ENCODE measurements at places on chromosomes 12 and 14.

DNA sequence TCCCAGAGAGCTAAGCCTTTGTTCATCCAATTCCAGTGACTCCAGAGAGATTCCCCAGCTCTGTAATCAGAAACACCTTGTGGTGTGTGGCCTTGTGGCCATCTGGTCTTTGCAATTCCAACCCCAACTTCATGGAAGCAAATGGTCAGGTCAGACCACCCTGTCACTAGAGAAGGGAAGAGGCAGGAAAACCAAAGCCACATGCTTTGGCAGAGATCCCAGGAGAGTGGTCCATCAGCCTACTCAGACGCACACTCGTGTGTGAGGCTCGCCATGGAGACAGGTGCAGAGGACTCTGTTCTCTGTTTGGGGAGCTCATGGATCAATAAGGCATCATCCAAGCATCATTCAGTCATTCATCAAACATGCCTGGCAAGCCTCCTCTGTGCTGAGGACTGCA, 46.2 kb upstream of the TUNAR start:
- DNase-seq: no peak

- DNase-seq: peak; percentile 38
These were observed 68.8 kb downstream of the GALNT16 start for GRCh38 chr14:69328765-69329164.

DNA sequence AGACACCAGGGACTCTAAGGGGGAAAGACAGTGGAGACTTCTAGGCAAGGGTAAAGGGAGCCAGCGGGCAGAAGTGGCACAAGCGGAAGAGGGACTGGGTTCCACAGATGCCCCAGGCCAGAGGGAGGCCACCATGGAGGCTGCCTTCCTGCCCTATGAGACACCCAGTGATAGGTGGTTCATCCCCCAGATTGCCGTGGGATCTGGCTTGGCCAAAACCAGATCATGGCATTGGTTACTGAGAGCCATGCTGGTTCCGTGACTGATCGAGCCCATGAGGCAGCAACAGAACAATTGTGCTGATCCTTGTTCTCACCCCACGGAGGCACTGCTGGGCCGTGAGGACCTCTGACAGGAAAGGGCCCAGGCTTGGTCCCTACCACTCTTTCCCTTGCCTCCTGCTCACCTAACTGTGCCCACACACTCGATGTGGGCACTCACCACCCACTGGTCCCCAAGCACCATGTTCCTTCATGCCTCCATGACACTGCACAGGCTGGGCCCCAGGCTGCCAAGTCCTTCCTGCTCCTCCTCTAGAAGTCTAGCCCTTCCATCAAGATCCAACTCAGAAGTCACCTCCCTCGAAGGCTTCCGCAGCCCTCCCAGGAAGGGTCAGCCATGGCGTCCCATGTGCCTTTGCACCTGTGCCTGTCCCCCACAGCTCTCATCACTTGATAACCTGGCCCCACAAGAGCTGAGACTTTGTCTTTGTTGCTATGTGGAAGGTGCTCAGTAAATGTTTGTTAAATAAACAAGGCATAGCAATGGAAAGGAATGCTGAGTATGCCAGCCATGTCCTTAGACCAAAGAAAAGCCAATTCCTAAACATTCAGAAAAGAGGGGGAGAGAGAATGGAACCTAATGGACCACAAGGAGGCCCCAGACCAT, 7.3 kb downstream of the KRT79 start:
- peak; percentile 71 for DNase-seq

DNA sequence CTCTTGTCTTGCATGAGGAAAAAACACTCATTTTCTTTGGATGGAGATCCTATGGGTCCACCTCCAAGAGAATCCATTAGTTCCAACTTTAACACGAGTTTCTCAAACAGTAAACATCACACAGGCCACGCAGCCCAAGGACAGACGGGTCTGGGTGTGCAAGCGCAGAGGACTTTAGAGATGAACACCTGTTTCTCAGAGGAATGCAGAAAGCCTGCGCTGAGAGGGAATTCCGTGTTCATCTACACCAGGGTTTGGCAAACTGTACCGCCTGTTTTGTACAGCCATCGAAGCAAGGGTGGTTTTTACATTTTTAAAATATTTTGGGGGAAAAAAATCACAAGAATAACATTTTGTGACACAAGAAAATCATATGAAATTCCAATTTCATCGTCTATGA, 79.4 kb downstream of the RBM19 start:
- DNase-seq: no peak
